ENCODE measurements at places on chromosomes 2 and 18.

DNA sequence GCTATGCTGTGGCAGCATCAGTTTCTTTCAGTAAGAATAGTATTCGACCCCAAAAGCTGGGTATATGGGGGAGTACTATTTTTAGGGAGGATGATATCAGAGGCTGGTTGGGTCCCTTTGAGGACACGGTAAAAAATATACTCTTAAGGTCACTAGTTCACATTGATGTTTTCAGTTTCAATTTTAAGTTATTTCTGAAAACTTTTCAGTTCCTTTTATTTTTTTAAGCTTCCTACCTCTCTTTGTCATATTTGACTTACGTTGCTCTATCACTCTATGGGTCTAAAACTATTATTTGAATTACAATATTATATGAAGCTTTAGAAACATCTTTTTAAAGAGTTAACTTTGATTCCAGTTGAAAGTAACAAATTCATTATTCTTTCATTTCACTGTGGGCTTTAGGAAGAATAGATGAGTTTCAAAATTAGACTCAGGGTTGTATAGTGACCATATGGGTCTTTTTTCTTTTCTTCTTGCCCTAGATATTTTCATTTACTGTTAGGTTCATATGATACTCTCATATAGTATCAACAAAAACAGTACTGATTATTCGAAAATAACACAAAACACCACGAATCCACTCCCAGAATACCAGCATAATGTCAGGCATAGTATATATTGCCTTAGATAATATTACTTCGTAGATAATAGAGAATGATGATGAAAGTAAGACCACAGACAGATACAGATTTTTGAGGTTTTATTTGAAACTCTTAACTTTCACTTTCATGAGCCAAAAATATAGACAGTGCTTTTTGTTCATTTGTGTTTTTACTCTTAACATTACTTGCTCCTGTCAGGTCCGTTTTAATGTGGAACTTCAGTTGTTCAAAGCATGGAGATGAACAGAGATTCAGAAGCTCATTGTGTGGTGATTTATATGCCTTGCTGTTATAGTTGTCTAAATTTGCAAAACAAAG lies 9.8 kb downstream of the RMDN2 start:
- DNase-seq, result no peak

DNA sequence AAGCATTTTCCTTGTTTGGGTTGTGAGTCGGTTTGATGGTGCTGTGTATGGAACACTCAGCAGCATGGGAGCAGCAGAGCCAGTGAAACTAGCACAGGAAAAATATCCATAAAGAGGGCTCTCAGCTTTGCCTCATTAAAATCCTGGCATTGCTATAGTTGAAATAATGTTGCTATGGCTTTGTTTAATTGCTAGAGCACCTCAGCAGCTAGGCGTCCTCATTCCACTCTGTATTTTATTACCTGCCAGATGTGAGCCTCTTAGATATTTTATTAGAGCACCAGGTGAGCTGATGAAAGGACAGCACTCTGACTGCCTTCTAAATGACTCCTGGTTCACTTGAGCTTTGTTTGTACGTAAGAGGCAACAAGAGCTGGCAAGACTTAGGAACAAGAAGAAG lies 232.4 kb downstream of the MTX2 start:
- no peak for DNase-seq

- no peak for DNase-seq
Observed at GRCh38 chr2:123917241-123917640, 107.8 kb upstream of the CNTNAP5 start.

DNA sequence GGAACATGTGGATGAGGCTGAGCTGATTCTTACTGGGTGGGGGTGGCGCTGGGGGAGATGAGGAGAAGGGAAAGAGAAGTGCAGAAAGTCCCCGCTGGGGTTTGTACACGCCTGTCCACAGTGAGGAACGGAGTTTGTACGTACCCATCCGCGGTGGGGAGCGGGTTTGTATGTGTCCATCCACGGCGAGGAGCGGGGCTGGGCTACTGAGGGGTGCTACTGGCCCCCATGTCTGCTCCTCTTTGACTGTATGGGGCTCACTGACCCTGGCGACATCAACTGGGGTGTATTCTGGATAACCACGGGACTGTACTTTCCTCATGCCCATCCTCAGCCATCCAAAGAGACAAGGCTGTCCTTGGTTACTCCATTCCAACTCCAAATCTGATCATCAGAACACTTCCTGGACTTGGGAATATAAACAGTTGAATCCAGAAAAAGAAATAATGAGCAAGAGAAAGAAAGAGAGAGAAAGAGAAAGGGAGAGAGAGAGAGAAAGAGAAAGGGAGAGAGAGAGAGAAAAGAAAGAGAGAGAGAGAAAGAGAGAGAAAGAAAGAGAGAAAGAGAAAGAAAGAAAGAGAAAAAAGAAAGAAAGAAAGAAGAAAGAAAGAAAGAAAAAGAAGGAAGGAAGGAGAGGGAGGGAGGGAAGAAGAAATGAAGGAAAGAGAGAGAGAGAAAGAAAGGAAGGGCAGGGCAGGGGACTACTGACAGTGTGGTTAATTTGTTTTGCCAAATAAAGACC lies 21.0 kb downstream of the MAL start:
- no peak for DNase-seq

DNA sequence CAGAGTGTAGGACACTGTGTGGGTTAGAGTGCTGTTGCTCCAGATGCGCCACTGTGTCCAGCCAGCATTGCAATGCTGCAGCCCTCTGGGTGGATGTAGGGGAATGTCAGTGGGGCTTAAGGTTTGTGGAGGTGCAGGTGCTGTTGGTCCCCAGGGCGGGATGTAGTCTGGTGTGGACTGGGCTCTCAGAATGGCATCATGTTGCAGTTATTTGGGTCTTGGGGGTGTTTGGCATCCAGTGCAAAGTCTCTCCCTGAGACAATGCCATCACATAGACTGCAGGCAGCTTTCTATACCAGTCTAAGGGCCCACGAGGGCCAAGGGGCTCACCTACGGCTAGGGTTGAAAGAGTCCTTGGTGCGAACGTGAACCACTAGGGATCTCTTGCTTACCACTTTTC lies 275.3 kb downstream of the SOX11 start:
- DNase-seq, result no peak

- DNase-seq, result no peak
Observed at GRCh38 chr18:37450434-37451132, 115.0 kb downstream of the CELF4 start.

DNA sequence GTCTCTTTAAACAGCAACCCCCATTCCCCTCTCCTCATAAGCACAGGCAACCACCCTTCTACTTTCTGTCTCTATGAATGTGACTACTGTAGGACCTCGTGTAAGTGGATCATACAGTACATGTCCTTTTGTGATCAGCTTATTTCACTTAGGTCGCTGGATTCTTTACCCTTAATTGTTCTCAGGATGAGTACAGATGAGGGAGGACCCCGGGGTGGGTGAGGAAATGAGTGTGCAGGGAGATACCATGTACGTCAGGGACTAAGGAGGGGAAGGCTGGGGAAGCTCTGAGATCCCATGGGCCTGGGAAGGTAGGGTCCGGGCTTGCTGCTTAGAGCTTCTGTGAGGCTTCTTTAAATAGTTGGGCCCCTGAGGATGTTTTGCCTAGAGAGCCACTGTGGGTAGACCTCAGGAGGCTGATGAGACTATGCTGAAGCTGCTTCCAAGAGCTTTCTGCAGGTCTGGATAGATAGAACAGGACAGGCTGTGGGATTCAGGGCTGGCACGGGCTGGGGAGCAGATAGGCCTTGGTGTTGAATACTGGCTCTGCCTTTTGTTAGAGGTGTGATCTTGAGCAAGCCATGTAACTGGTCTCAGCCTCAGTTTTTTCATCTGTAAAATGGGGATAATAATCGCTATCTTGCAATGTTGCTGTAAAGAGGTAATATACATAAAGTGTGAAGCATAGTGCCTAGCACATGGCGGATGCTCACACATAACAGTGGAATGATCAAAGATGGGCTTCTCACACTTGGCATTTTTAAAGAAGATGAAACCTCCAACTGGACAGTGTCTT lies 155.3 kb downstream of the PRKCE start:
- DNase-seq, result no peak

GRCh38 chr2:43225788-43226557 lies 433 bp downstream of the ZFP36L2 start:
- DNase-seq, result peak; percentile 41

DNA sequence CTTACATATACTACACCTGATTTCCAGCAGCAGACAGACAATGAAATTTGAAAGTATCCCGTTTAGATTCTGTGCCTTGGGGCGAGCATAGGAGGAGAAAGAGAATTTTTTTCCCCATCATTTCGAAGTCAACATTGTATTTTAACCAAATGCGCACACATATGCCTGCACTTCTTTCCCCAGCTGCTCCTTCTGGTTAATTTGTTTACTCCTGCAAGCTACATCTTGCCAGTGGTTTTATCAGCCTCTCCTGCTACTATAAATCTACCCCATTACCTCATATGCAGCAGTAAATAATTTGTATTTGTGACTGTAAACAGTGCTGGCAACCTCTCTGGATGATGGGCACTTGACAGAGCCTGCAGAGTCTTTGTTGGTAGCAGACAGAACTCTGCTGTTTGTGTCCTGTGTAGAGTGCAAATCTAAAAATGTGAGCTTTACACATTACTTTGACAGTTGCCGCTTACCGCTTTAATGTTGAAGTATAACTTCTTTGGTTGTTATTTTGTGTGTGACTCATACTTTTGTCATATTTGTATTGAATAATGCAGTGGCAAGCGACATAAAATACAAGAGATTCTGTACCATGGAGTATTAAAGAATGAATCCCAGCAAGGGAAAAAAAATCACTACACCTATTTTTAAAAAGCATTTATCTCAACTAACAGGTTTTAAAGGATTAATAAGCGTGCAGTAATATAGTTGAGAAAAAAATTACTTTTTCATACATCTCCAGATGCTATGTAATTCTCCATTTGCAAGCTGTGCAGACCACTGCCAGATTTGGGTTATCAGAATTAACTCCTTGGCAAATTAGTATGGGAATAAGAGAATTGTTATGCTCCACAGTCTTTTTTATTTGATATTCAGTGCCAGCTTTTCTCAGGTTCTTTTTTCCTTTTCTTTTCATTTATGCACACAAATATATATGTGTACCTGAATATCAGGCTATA lies 536.8 kb downstream of the XIRP2 start:
- no peak for DNase-seq
